ENCODE measurements at places on chromosomes 1 and 21. TPM values are rescaled to one million over a fixed set of nuclear protein-coding genes. Genes with fewer than 3 reads are reported as not detected.

Gene CTSK
- 110 TPM for total RNA-seq

GRCh38 chr1:116474921-116475849 lies 95.6 kb downstream of the CD58 start:
- no peaks in the 10 kb centered on the region for H3K36me3 ChIP-seq
- peaks cover 26% of the 10 kb centered on the region for H3K4me1 ChIP-seq
- no peaks in the 10 kb centered on the region for H3K27me3 ChIP-seq
- H3K4me3 ChIP-seq: no peak overlapping the region
- peak; percentile 39 for DNase-seq

Gene TTC22
- total RNA-seq: 0.09 TPM

DNA sequence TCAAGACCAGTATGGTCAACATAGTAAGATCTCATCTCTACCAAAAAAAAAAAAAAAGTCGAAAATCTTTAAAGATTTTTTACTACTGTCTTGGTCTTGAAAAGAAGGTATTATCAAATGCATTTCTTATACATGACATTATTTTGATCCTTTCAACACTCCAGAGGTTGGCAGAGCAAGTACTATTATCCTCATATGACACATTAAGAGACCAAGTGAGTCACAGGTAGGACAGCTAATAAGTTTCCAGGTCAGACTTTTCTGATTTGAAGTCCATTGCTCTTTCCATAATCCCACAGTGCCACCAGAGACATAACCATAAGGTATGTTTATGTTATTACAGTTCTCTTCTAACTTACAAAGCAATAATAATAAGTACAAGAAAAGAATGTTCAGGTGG lies 15.2 kb downstream of the DBT start:
- H3K27ac ChIP-seq: no peak overlapping the region
- no peaks in the 10 kb centered on the region for H3K4me1 ChIP-seq
- H3K27me3 ChIP-seq: no peaks in the 10 kb centered on the region
- DNase-seq: no peak

DNA sequence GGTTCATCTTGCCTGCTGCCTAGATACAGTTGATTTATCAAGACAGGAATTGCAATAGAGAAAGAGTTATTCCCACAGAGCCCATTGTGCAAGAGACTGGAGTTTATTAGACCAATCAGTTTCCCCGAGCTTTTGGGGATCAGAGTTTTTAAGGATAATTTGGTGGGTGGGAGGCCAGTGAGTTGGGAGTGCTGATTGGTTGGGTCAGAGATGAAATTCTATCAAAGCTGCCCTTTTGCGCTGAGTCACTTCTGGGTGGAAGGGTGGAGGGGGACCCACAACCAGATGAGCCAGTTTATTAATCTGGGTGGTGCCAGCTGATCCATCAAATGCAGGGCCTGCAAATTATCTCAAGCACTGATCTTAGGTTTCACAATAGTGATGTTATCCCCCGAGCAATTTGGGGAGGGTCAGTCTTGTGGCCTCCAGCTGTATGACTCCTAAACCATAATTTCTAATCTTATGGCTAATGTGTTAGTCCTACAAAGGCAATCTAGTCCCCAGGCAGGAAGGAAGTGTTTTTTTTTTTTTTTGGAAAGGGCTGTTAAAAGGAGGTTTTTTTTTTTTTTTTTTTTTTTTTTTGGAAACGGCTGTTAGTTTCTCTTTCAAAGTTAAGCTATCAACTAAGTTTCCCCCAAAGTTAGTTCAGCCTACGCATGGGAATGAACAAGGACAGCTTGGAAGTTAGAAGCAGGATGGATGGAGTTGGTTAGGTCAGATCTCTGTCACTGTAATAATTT lies 7.4 kb downstream of the SLC16A4 start:
- no peaks in the 10 kb centered on the region for H3K4me1 ChIP-seq
- H3K27me3 ChIP-seq: no peaks in the 10 kb centered on the region

All from muscle of leg (tissue), 16 donors.